ENCODE measurements at places on chromosomes 4 and X. TPM values are rescaled to one million over a fixed set of nuclear protein-coding genes. Genes with fewer than 3 reads are reported as not detected.
A peak's percentile ranks its signal among the peaks of the same experiment; 100 is the strongest.

DNA sequence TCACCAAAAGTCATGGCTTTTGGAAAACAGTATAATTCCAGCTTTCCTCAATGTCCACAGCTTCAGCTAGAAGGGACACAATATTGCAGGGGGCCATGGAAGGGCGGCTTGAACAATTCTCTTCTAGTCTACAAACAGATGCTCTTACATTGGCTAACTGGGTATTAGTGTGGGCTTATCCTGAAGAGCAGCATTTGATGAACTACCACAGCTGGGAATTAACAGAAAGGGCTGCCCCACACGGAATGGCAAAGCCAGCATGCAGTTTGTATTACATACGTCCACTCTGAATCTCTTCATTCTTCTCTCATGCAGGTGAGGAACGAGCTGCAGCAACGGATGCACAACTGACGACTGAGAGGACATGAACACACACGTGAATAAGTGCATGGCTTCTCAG, 13.0 kb upstream of the PDCL2 start:
- no peak for DNase-seq

DNA sequence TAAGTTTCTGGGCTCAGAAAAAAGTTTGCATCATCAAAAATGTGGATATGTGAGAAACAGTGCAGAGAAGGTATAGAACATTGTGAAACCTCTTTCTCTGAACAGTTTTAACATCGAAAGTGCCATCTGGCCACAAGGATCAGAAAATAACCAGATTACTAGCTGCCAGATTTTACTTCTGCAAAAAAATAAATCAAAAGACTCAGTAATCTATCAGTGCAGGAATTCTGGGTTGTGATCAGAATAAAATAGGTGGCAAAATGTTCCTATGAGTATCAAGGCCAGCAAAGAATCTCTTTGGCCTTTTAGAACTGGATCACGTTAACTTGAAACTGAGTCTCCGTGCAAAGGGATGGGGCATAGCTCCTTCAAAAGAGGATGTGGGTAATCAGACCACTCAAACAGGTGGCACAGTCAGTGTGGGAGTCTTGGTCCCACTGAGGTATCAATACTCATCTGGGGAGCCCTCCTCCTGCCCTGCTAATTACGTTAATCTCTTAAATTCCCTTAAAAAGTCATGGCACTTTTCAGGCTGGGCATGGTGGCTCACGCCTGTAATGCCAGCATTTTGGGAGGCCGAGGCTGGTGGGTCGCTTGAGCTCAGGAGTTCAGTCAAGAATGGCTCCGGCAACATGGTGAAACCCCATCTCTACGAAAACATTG, 26.7 kb upstream of the RBM47 start:
- DNase-seq = no peak

GRCh38 chr4:3494462-3494871, 31.4 kb downstream of the DOK7 start:
- DNase-seq = no peak

DNA sequence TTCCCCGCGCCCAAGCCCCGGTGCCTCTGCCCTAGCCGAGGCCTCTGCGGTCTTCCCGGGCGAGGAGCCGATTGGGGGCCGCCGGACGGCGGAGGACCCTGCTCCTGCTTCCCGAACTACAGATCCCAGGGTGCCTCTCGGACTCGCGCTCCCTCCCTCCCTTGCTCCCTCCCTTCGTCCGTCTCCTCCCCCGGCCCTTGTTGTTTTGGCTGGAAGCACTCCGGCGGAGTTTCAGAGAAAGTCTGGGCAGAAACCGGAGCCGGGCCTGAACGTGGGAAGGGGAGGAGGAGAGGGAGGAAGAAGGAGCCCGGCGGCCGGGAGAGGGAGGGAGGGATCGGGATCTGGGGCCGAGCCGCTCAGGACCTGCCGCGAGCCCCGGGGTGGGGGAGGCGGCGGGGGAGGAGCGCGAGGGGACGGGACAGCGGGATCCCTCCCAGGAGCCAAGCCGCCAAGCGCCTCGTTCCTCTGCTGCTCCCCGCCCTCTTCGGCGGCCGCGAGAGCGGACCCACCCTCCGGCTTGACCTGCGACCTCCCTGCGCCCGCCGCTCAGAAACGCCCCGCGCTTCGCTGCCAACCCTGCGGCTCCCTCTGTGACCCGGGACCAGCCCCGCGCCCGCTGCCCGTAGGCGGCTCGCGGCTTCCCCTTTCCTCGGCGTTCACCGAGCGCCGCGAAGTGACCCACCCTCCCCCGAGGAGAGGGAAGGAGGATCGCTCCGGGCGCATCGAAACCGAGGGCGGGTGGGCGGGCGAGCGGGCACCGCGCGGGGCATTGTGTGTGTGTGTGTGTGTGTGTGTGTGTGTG, 496 bp upstream of the GAB1 start:
- DNase-seq = peak; percentile 97

GRCh38 chr4:8399298-8399697, 41.2 kb downstream of the ACOX3 start:
- DNase-seq = no peak

GRCh38 chrX:68939868-68940267, 111.0 kb downstream of the EFNB1 start:
- DNase-seq = no peak

DNA sequence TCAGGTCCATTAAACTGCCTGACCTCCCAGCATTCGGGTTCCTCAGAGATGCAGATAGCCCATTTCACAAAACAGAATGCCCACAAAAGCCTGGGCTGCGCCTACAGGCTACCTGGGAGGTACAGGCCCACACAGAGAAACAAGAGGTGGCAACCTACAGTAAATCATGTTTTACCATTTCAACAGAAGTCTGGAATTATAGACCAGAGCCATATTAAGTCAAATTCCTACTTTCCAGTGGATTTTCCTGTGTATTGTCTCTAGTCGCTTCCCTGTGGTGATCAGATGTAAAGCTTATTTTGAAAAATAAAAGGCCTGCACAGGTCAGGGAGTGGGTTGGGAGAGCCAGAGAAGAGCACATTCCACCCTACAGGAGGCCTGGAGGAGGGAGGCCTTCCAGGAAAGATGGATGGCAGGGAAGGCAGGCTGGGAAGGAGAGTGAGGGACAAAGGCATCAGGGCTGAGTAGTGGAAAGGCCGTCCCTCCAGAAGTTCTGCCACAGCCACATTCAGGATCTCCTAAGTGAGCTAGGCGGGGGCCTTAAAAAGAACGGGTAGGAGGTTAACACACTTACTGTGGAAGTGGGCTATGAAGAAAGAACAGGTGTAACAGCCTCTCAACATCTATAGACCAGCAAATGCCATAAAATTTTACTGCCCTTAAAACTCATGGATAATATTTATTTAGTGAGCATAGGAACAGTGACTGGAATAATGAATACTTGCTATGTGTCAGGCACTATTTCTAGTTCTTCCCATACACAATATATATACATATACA, 19.0 kb upstream of the USO1 start:
- no peak for DNase-seq

GRCh38 chr4:92303621-92304027, at the start of gene GRID2:
TSS of gene GRID2 (plus strand) at chr4:92303966.
- DNase-seq = peak; percentile 65

- DNase-seq = no peak
Measured at GRCh38 chr4:3529363-3529762, 2.9 kb downstream of the LRPAP1 start.

- no peak for DNase-seq
Measured at GRCh38 chr4:168696826-168697225, 200.0 kb downstream of the PALLD start.

GRCh38 chrX:29952016-29952415, 263.3 kb upstream of the MAGEB2 start:
- DNase-seq = no peak

DNA sequence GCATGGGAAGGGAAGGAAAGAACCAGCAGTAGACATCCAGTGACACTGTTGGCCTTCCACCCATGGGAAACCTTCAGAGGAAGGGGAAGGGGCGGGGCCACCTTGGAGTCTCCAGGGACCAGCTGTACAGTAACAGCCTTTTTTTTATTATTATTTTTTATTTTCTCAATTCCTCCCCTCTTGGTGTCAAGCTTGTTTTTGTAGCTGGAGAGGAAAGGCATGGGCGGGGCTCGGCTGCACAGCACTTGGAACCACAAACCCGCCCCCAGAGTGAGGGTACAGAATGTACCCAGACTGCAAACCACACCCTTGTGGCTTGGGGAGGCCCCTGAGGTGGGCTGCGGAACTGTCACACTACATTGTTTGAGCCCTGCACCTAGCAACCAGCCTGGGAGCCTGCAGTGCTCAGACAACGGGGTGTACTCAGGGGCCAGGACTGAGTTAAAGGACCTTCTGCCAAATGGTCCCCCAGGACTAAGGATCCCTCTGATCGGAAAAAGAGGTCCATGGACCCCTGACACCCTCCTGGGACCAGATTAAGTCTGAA, 45.7 kb downstream of the PRPS1 start:
- peak; percentile 85 for DNase-seq

DNA sequence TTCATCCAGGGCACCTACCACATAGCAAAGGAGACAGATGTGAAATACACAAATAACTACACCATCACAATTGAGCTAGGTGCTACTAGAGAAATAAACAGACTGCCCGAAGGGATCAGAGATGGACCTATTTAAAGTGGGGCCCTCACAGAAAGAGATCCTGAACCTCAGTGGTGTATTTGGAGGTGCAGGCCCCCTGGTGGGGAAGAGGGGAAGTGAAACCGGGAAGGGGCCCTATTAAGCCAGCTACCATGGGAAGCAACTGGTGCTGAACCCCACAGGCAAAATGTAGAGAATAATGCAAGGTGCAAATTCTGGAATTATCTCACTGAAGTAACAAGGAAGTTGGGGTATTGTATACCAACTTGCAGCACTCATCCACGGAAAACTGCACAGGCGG, 78.6 kb upstream of the FAM9A start:
- peak; percentile 32 for DNase-seq

DNA sequence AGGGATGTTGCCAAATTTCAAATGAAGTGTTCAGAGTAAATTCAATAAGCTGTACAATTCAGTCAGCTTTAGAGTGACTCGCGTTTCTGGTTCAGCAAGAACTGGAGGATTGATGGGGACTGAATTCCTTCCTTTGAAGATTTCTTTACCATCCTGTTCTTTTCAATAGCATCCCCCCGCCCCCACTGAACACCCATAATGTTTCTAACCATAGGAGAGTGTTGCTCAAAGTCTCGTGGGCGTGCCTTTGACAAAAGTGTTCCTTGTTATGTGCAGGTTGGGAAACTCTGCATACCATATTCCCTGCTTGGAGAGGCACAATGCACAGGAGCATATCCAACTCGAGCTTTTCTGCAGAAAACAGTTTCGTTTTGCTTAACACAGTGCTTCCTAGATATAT, 323.5 kb upstream of the CASK start:
- no peak for DNase-seq

- no peak for DNase-seq
Measured at GRCh38 chrX:140917354-140918115, 84.9 kb upstream of the SPANXB1 start.

- no peak for DNase-seq
Measured at GRCh38 chr4:105014234-105014633, 132.4 kb upstream of the TET2 start.

- no peak for DNase-seq
Measured at GRCh38 chr4:57132743-57133137, 22.6 kb upstream of the IGFBP7 start.

DNA sequence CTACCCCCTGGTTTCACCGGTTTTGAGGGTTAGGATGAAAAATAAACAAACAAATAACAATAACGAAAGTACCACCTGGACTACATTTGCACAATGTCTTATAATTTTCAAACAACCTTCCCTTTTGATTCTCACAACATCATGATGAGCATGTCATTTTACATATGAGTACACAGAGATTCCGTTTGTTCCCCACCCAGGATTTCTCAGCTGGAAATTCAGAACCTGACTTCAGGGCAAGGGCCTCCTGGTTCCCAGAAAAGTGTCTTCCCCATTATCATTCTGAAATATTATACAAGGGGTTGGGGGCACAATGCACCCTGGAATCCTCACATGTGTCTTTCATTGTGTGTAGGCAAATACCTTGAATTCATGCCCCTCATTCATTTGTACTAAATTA, 135.8 kb upstream of the NOCT start:
- DNase-seq = no peak

DNA sequence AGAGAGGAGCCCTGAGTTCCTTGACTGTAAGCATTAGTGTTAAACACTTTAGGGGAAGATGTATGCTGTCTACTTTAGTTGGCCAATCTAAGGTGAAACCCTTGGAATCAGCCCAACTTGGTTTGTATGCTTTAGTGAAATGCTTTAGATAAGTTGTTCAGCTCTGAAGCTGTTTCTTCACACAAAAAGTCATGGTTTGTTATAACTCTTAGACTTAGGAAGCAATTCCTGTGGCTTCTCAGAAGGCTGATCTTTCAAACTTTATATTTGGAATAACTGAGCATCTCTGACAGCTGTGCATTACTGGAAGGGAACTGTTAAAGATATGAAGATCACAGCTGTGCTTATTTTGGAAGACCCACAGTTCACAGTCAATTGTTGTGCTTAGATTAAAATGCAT, 714.1 kb downstream of the FAT4 start:
- DNase-seq = peak; percentile 15

DNA sequence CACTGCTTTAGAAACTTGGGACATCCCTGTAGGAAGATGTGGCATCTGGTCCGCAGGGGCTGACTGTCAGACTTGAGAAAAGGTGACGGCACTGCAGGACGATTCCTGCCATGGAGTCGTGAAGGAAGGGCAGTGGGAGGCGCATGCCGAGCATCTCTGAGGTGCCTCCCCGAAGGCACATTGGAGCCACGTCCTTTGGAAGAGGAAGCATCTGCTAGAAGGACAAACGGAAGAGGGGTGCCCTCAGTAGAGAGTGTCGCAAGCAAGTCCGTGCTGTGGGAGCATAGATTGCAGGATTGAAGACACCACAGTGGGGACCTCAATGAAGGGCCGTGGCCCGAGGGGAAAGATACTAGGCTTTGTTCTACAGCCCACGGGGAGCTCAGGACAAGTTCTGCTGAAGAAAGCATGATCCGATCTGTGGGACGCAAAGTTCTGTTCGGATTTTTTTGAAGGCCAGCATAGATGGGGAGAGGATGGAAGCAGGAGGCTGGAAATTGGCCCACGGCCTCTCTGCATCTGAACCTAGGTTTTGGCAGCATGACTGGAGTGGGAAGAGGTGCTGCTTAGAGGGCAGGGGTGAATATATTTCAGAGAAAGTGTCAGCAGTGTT, 24.2 kb upstream of the HELT start:
- no peak for DNase-seq

- DNase-seq = peak; percentile 43
Measured at GRCh38 chrX:109352066-109352588, 129.8 kb downstream of the GUCY2F start.

DNA sequence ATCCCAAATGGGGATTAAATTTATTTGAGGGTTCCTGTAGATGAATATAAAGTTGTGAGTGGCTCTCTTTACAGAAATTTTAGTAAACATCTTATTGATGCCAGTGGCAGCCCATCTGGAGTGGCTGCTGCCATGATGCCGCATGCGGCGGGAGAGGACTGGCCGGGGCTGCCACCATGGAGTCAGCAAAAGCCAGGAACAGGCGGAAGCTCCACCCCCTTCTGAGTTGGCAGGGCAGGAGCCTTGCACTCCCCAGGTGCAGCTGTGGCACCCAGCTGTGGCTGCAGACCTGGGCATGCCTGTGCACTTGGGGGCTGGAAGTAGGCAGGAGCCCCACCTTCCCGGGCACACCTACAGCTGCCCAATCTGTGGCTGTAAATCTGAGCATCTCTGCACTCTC, 92.3 kb downstream of the KCNIP4 start:
- DNase-seq = no peak

- no peak for DNase-seq
Measured at GRCh38 chr4:187139141-187139540, 415.5 kb upstream of the FAT1 start.

Gene KIF4A
- 12.5 TPM for total RNA-seq

Gene ARMCX6
- 20.6 TPM for total RNA-seq

Gene TENM3
- total RNA-seq = 0.45 TPM

Gene ATP6AP2
- 97.8 TPM for total RNA-seq

Gene PCDH11X
- 2.4 TPM for total RNA-seq

Gene CLDN22
- not detected for total RNA-seq

Gene TEX13D
- total RNA-seq = 1.2 TPM

Gene CLIC2
- total RNA-seq = 10.3 TPM

Gene PLXNB3
- total RNA-seq = 18.7 TPM

Measured in stomach (tissue), 19 donors.